ENCODE measurements at places on chromosomes 1 and 21.
A peak's percentile ranks its signal among the peaks of the same experiment; 100 is the strongest.

GRCh38 chr1:204634260-204634910 is 51.2 kb downstream of the LRRN2 start:
- no peak for DNase-seq

- DNase-seq, result no peak
Observed at GRCh38 chr1:185535621-185536020, 198.6 kb upstream of the HMCN1 start.

GRCh38 chr1:86472767-86473166 is 4.0 kb downstream of the CLCA1 start:
- DNase-seq, result no peak

- no peak for DNase-seq
Observed at GRCh38 chr1:43942411-43942810, 4.3 kb upstream of the IPO13 start.

GRCh38 chr1:16175610-16176553 is 20.0 kb upstream of the EPHA2 start:
- peak; percentile 83 for DNase-seq

- DNase-seq, result no peak
Observed at GRCh38 chr1:8580566-8580965, 236.9 kb downstream of the RERE start.

DNA sequence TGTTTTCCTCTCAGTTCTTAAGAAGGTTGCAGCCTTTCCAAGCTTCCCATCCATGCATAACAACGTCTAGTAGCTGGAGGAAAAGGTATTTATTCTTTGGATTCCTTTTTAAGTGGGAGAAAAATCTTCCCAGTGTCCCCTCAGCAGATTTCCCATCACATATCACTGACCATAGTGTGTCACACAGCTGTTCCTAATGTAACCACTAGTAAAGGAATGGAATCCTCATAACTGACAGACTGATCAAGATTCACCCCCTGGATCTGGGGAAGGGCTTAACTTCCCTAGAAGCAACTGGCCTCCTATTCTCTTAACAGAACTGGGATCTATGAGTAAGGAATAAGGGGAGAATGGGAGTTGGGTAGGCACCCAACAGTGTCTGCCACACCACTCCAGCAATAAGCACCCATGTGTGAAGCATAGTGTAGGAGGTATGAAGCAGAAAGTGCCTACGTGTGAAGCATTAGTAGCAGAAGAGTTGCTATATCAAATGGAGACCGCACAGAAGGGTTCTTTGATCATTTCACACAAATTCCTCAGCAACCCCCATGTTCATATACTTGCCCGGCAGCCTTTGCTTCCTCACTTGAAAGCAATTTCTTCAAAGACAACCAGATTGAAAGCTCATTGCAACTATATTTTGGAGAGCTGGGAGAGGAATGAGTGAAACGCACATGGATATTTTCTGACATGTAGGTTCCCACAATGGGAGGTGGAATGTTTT is 28.2 kb upstream of the DNAH14 start:
- no peak for DNase-seq

DNA sequence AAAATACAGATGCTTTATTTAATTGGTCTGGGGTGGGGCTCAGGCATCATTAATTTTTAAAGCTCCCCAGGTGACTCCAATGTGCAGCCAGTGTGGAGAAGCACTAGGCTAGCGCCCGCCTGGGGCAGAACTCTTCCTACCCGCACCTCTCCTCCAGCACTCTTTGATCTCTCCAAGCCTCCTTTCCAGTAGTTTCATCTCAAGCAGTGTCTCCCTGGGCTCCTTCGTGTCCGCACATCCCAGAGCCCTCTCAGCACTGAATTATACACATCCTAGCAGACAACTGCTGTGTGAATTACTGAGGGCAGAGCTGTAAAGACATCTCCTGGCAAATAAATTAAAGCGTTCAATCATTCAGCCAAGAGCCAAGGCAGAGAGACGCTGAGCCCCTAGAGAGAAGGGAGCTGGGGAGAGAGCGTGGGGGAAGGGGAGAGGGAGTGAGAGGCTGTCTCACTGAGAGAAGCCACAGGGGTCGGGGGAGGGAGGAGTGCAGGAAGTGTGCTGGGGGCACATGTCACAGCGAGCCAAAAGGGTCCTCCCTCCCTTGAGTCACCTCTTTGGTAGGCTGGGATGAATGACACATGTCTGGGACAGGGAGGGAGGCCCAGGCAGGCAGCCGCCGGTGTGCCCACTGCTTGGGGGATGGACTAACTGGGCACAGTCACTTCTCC is 21.0 kb upstream of the PARP1 start:
- DNase-seq, result no peak

- no peak for DNase-seq
Observed at GRCh38 chr1:109975718-109976117, 8.8 kb upstream of the AHCYL1 start.

- DNase-seq, result no peak
Observed at GRCh38 chr1:30818568-30819243, 61.1 kb upstream of the LAPTM5 start.

- no peak for DNase-seq
Observed at GRCh38 chr1:169175461-169175860, 69.0 kb downstream of the ATP1B1 start.

DNA sequence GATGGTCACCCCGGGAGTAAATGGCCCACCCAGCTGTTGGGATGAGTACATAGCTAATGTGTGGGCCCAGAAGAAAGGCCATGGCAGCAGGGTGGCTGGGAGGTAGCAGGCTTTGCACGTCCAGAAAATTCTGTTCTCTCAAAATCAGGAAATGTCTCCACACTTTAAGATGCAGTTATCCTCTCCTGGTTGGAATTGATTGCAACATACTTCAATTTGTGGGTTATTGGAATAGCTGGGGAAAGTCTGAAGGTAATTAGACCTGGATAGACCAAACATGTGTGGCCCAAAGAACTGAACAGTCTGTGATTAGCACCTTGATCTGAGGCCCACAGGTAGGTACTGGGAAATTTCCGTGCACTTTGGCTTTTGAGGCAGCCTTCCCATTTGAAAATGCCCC is 30.2 kb downstream of the COA7 start:
- DNase-seq, result no peak

DNA sequence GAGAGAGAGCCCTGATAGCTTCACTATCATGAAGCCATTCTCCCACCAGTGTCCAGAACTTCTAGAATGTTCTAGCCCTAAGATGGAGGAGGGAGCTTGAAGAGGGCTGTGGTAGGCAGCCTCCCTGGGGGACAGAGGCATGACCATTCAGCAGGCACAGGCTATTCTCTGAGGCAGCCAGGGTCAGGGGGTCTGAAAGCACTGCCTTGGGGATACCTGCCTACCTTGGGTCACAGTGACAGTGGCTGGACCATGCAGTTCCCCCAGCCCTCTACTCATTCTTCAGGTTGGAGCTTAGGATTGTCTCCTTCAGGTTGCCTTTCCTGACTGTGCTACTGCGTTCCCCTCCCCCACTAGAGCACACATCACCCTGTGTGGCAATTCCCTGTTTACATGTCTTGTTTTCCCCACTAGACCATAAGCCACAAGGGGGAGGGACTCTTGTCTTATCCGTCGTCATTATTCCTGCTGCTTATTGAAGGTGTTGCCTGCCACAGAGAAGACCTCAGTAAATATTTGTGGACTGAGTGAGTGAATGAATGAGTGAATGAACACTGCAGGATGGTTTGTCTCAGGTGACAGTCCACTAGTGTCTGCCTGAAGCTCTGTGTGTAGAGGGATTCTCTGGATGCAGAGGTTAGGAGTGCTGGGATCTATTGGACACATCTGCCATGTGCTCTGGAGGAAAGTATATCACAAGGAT is 5.2 kb downstream of the ZDHHC18 start:
- no peak for DNase-seq

DNA sequence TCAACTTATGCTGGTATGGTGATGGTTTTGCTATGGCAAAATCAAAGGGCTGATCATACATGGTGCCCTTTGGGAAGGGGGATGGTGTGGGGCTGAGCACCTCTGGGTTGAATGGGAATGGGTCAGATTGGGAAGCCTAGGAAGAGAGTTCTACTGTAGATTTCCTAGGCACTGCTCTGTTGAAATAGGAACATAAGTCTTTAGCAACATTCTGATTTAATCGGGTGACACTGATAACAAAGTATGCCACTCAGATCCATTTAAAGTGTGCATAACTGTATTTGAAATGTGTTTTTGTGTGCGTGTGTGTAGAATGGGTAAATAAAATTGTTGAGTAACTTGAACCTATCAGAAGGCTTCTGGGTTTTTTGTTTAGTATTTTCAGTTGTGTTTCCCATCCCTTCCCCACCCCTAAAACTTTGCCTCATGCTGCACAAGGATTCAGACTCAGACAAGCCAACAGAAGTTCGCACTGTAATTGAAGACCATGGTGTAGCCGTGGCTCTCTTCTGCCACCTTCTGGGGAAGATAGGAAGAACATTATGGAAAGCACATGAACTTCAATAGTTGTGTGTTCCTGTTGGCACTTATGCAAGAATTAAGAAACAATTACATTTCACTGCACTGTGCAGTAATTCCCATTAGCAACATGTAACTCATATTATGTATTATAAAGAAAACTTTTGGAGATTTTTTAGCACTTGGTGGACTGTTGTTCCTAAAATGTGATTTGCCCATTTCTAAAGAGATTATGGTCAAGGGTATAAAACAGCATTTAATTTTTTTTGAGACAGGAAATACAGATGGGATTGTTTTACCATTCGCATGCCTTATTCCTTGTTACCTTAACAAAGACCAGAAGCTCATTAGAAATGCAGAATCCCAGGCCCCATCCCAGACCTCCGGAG is 10.9 kb upstream of the C4BPB start:
- DNase-seq, result peak; percentile 91

GRCh38 chr1:154474802-154475201 is 27.2 kb upstream of the TDRD10 start:
- peak; percentile 53 for DNase-seq

DNA sequence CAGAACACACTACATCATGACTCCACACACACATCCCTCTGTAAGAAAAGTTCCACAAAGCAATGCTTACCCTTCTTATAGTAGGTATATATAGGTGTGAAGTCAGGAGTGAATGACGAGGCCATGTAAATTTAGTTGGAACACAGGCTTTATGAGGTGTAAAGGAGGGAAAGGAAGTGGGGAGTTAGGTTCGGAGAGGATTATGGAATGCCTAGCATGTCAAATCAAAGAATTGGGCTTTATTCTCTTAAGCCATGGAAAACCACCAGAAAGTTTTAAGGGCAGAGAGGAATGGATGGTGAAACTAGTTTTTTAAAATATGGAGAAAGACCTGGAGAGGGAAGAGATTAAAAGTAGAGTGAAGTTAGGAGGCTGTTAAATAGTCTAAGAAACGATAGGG is 26.3 kb downstream of the TFAP2E start:
- no peak for DNase-seq

- no peak for DNase-seq
Observed at GRCh38 chr1:70383483-70383882, 27.6 kb upstream of the CTH start.

DNA sequence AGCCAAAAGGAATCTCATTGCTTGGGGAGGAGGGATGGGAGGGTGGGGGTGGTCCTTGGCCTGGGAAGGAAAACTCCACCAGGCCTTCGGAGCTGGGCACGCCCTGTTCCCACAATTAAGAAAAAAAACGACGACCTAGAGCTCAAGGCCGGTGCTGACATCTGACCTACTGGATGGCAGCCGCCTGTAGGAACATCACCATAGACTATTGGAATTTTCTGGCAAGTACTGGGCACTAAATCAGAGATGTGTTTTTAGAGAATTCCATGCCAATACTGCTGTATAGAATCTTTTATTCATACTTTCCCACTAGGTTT is 729 bp downstream of the NADK start:
- peak; percentile 58 for DNase-seq

GRCh38 chr1:65425697-65426096 is 5.2 kb downstream of the LEPR start:
- DNase-seq, result no peak

GRCh38 chr21:17527240-17527639 is 14.4 kb downstream of the CXADR start:
- DNase-seq, result no peak

- no peak for DNase-seq
Observed at GRCh38 chr1:232110281-232111090, 483.9 kb downstream of the DISC1 start.

- no peak for DNase-seq
Observed at GRCh38 chr1:913491-914130, 10.1 kb upstream of the SAMD11 start.
